Stimulated activated CD8-positive, alpha-beta memory T cell treated with anti-CD3 and anti-CD28 coated beads, Interleukin-15, amount 100 ng/mL, for 24 hours (primary cell): ENCODE measurements at places on chromosomes 1 and 21.

- no peak for DNase-seq
Observed at GRCh38 chr1:224432672-224433040, 1.9 kb downstream of the WDR26 start.

DNA sequence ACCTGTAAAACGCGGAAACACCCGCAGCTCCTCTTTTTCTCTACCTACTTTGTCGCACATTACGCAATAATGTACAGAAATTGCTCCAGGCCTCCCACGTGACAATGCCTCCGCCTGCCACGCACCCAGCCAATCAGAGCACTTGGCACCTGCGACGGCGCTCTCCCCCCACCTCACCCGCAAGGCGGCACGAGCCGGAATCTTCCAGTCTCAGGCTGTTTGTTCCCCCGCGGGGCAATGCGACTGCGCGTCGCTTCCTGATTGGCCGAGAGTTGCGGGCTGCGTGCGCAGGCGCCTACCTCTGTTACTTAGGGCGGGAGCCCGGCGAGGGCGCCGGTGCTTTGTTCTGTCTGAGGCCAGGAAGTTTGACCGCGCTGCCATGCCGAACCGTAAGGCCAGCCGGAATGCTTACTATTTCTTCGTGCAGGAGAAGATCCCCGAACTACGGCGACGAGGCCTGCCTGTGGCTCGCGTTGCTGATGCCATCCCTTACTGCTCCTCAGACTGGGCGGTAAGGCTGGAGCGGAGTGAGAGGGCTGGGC, at the start of gene MAEL:
MAEL (plus strand) TSS at position 307 of the 542 bp plus-strand sequence; CDS start at position 380, 73 bp downstream.
- DNase-seq, result no peak

- no peak for DNase-seq
Observed at GRCh38 chr1:48671578-48671977, 105.1 kb downstream of the BEND5 start.

DNA sequence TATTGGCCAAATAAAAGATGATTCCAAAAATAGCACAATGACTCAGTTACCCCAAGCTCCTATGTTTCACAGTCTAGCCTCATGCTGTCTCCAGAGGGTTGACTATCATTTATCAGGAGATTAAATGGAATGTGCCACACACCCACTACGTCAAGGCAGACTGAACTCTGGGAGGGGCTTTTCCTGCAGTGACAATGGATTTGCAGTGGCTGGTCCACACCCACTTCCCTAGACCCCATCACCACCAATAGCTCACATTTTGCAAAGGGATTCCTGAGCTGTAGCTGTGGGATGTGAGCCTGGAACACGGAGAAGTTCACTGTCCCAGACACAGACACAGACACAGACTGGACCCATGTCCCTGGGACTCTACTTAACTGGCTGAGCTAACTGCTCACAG, 77.1 kb downstream of the HLCS start:
- DNase-seq, result no peak

- no peak for DNase-seq
Observed at GRCh38 chr1:220670365-220670764, 19.8 kb upstream of the C1orf115 start.

- no peak for DNase-seq
Observed at GRCh38 chr1:151939779-151940178, 30.5 kb upstream of the THEM4 start.

- DNase-seq, result no peak
Observed at GRCh38 chr1:233112186-233113008, 162.0 kb downstream of the NTPCR start.

- DNase-seq, result no peak
Observed at GRCh38 chr1:25996966-25997827, 666 bp downstream of the PAFAH2 start.

DNA sequence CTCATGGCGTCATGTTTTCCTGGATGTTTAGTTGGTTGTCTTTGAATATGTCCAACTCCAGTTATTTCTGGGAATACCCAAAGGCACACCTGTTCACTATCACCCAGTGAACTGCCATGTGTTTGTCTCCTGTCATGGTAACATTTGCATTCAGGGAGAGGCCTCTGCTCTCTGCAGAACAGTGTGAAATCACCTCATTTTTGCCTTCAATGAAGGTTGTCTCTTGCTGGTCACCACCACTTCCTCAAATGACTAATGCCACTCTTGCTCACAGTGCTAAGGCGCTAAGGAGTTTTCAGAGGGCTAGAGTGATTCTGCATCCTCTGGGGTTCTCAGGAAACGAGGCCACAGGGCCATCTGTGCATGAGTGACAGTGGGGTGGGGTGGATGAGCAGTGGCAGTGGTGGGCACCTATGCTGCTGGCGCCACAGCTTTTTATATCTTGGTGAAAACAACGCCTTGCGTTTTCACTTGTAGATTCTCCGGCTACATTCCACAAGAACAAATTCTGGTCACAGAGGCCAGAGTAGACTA, 60.0 kb upstream of the ATP5PO start:
- DNase-seq, result peak; percentile 33

DNA sequence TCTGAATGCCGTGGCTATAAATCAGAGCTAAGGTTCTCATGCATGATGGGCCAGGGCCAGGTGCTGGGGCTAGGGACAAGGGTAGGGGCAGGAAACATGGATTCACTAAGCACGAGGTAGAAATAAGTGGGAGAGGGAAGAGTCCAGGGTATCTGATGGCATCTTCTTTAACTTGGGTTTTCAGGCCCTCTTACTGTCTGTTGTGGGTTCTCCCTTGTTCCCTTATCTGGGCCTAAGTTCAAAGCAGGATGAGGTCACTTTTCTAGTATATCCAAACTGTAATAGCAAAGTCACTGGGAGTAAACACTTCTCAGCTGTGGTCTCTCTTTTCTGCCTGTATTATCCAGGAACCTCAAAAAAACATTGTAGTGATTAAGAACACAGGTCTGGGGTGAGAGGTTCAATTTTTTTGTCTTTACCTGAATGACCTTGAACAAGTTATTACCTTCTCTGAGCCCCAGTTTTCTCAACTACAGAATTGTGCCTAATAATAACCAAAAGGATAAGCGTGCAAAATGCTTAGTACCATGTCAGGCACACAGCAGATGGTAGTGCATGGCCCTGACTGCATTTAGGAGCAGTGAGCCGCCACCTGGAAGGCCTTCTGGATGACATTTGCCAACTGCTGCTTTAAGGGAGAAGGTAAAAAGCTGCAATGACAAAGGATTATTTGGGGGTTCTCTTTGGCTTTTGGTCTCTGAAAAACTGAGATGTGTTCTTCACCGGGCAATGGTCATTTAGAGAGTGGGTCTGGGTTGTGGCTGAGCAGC, 53.6 kb upstream of the A3GALT2 start:
- DNase-seq, result no peak

DNA sequence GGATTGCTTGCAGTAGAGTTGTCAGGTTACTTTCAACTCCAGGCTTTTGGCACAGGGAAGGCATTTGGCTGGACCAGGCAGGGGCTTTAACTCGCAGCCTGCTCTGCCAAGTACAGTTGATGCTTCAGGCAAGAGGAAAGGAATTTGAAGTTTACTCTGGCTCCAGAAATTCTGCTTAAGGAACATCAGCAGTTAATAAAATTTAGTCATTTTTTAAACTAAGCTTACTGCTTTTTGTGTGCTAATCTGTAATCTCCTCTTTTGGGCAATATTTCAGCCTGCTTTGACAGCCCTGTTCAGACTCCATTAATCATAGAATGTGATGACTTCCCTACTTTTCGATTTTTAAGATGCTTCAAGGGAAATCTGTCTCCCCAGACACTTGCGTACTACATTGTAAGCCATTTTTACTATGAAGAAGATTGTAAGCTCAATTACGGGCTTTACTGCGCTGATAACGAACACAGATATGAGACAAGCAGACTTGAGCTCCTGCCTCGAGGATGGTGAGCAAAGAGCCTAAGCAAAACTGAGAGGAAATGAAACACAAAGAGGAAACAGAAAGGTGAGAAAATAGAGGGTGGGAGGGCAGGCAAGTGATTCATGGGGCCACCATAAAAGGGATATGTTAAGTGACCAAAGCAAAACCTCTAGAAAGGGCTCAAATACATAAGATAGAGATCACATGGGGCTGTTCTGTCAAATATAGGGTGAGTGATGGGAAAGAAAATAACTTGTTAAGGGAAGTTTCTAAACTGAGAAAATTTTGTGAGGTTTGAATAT, 76.6 kb upstream of the VAV3 start:
- no peak for DNase-seq

GRCh38 chr1:220755309-220755708, 7.2 kb downstream of the MTARC2 start:
- DNase-seq, result no peak

DNA sequence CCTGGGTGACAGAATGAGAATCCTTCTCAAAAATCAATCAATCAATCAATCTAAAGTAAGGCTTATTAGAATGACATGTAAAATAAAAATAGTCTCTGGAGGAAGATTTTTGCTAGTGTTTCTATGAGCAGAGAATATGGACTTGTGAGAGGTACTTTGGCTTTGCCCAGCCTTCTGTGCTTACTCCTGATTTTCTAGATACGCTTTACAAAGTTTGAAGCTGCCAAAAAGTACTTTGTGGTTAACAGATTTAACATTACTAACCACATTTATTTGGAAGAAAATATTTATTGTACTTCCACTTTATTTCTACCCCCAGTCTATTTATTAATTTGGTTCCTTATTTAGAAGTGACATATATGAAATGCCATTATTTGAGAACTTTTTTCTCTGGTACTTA, 41.0 kb downstream of the CEP350 start:
- no peak for DNase-seq

DNA sequence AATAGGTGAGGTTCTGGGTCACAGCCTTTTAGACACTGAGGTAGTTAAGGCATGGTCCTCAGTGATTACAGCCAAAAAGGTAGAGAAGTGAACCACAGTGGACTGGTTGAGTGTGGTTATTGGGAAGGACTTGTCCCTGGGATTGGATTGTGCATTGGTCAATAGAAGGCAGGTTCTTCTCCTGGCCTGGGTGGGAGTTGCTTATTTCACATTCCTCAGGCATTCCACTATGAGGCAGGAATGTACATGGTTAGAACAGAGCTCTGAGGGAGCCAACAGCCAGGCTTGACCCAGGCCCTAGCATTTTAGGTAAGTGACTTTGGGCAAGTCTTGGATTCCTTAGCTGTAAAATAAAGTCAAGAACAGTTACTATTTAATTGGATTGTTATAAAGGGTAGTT, 97.9 kb upstream of the MARK1 start:
- DNase-seq, result no peak

- DNase-seq, result no peak
Observed at GRCh38 chr1:22914633-22915217, 57.9 kb downstream of the LACTBL1 start.

DNA sequence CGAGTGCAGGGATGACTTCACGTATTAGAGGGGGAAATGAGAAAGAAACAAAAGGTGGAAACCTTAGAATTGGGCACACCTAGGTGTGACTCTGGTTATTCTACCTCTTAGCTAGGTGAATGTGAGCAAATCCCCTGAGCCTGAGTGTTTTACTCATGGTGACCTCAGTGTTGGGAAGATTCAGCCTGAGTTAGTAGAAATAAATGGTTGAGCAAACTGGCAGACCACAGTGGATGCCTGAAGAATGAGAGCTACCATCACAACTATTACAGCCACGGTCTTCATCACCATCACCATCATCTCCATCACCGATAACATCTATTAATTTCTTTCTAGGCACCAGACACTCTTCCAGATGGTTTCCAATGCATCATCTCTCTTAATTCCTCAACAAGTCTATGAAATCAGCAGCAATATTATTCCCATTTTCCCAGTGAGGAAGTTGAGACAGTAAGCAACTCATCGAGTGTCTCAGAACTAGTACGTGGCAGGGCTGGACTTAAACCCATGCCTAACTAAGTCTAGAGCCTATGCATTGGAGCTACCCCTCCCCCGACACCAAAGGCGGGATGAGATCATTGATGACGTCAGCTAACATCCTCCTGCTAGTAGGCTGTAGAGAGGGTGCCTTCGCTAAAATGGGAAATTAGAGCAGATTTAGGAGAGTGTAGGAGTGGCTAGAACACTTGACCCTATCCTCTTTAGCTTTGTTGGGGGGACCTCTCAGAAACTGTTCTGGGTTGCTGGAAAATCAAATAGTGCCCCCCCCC, 7.9 kb upstream of the KAZN start:
- no peak for DNase-seq

- DNase-seq, result no peak
Observed at GRCh38 chr1:164723296-164723798, 164.4 kb downstream of the PBX1 start.

- no peak for DNase-seq
Observed at GRCh38 chr1:55012661-55013060, 13.9 kb downstream of the BSND start.

DNA sequence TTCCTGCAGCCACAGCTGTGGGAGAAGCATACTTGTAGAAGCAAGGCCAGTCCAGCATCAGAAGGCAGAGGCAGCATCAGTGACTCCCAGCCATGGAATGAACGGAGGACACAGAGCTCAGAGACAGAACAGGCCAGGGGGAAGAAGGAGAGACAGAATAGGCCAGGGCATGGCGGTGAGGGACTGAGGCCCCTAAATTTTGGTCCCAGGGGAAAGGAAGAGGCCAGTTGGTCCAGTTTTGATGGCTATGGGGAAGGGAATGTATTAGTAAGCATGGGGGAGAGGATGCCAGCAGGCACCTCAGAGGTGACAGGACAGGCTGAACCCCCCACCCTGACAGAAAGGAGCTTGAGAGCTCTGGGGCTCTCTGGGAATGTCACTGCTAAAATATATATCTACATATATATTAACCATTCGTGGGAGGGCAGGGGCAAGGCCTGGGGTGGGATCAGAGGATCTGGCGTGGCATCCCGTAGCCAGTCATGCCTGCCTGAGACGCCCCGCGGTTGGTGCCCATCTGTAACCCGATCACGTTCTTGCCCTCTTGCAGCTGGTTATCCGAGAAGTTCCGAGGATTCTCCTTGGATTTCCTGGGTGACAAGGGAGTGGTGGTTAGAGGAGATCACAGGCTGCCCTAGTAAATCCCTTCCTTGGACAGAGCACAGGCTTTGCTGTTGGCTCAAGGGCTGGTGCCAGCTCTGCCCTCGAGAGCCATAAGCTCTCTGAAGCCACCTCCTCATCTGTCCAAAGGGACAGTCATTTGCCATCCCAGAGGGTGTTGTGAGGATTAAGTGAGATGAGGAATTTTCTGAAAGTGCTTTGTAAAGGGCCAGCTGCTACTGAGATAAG, 6.7 kb downstream of the TAGLN2 start:
- no peak for DNase-seq

DNA sequence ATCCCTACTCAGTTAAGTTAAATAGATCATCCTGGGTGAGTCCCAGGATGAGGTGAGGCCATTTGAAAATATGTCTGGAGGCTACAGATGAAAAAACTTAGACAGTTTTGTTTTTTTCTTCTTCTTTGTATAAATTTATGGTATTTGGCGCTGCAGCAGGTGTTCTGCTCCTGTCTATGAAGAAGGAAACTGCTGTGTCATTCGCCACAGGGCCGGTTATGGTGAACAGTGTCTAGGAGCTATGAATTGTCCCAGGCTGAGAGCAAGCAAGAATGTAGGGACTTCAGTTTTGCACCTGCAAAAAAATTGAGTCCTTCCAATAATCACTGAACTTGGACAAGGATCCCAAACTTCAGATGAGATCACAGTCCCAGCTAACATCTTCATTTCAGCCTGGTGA, 674.3 kb upstream of the RGS18 start:
- DNase-seq, result no peak
